ENCODE measurements at places on chromosomes 1 and 21. TPM values are rescaled to one million over a fixed set of nuclear protein-coding genes. Genes with fewer than 3 reads are reported as not detected.

DNA sequence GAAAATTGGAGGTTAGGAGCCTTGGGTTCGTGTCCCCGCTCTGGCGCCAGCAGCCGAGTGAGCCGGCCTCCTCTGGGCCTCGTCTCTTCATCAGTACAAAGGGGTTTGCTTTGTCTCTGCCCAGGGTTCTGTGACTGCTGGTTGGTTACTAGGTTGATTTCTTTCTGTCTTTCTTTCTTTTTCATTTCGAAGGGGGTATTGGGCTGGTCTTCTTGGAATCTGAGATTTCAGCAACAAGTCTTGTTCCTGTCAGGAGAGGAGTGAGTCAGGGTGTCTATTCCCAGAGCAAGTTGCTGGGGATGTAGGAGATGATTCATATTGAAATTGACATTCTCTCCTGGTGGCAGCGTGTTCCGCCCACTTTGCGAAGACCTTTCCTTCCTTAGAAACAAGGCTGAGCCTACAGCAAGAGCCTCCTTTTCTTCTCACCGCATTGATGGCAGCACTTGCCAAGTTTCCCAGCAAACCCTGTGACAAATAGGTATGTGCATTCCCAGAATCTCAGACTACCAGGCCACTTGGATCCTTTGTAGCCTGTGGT lies 79.2 kb downstream of the MAN1C1 start:
- peak; percentile 86 for DNase-seq

- DNase-seq, result peak; percentile 91
Measured at GRCh38 chr1:15757575-15758342, 836 bp upstream of the FBLIM1 start.

The KIAA1614 gene
- total RNA-seq, result 1.7 TPM

The KCNA2 gene
- 0.48 TPM for total RNA-seq

DNA sequence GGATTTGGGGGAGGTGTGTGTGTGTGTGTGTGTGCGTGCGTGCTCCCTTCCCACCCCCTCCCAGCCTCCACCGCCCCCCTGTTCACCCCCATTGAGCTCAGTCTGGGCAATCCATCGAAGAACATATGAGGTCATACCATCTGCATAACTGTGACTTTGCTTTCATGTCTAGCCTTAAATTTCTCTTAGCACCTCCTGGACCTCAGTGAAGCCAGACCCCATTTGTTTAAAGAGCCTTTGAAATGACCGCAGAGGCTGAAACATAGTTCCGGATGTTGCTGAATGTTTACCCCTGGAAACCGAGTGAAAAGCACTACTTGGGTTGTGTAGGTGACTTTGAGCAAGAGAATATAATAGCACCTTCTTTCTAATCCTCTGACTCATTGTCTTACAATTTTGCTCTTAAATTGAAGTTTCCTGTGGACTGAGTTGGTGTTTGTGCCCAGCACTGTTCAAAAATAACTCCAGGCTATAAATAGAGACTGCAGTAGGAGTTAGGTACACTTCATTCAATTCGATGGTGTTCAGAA lies 75.4 kb downstream of the UBE4B start:
- peak; percentile 92 for DNase-seq

DNA sequence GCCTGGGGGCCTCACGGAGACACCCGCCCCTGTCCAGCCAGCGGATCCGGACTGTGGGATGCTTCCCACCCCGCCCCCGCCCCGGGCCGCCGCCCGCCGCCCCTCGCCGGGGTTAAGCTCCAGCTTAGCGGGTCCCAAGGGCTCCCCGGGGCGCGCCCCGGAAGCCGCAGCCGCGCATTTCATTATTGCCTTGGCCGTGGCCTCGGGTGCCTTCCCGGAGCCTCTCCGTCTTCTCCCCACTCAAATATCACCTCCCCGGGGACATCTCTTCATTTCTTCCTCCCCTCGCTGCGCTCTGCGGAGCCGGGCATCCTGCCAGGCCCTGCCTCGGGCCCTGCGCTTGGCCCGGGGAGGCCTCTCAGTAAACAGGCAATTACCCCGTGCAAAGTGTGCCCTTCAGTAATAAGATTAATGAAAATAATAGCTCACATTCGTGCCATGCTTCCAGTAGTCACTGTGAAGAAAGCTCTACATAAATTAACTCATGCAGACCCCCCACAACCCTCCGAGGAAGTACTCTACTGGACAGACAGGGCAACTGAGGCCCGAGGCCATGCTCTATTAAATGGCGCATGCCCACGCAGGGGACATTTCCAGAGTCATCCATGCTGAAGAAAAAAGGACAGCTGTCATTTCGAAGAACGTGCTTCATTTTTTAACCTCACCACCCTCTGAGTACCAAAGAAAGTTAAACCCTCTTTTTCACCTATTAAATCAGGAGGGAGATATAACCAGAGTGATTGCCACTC lies 49.9 kb upstream of the LAPTM5 start:
- peak; percentile 80 for DNase-seq

- no peak for DNase-seq
Measured at GRCh38 chr1:74596717-74597116, 76.9 kb downstream of the ERICH3 start.

The STUM gene
- total RNA-seq, result not detected

The FUBP1 gene
- 72.6 TPM for total RNA-seq

The FAM167B gene
- total RNA-seq, result not detected

GRCh38 chr1:55893155-55893554 lies 678.0 kb upstream of the USP24 start:
- DNase-seq, result peak; percentile 70

The PHLDA3 gene
- 6.4 TPM for total RNA-seq

GRCh38 chr1:60982539-60982938 lies 99.8 kb upstream of the NFIA start:
- DNase-seq, result no peak

DNA sequence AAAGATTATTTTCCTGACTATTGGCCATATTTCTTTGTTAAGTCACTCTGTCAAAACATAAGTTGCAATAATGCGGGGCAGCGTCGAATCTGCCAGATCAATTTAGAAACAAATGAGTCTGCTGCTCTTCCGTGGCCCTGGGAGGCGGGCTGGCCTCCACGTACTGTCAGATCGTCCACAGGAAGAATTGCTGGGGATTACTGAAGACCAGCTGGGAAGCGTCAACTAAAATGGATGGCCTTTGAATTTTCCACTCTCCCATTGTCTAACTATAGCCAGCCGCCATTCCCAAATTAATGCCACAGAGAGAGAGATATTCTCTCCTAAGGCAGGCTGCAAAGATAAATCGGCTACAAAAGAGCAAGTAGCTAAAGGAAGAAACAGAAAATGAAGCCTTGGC lies 560.2 kb downstream of the SMYD3 start:
- DNase-seq, result no peak

DNA sequence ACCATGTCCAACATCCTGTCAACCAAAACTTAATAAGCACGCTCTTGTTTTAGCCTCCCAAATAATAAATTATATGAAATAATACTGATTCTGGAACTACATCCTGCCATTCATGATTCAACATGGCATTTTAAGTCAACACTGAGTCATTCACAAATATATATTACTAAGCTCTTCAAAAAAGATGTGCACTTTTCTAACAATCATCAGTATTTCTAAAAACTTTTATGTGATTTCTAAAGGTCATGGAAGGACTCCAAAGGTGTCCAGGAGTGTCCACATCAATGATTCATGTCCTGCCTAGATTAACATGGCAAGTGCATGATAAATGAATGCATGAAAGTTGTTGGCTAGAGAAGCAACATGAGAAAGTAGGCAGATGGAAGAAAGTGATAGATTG lies 51.6 kb downstream of the NEGR1 start:
- peak; percentile 41 for DNase-seq

DNA sequence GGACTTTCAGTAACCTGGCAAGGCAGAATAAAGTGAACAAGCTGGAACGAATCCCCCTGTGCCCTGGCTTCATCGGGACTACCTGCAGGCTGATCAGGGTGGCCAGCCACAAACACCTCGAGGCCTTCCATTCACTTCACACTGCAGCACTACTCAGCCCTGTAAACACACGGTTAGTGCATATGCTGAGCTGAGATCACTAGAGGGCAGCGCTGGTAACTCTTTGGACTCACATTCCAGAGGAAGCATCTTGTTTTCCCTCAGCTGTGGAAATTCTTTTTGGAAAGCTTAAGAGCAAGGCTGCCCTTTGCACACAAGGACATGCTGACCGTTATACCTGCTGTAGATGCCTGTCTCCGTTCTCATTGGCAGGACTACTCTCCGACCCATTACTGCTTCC lies 32.1 kb downstream of the PCSK9 start:
- peak; percentile 45 for DNase-seq

The ALG14 gene
- 9.5 TPM for total RNA-seq

The RPRD2 gene
- total RNA-seq, result 10.3 TPM

GRCh38 chr21:34959607-34960006 lies 89.5 kb downstream of the RUNX1 start:
- no peak for DNase-seq

GRCh38 chr1:31705080-31705866 lies 1.5 kb upstream of the COL16A1 start:
- DNase-seq, result peak; percentile 65

DNA sequence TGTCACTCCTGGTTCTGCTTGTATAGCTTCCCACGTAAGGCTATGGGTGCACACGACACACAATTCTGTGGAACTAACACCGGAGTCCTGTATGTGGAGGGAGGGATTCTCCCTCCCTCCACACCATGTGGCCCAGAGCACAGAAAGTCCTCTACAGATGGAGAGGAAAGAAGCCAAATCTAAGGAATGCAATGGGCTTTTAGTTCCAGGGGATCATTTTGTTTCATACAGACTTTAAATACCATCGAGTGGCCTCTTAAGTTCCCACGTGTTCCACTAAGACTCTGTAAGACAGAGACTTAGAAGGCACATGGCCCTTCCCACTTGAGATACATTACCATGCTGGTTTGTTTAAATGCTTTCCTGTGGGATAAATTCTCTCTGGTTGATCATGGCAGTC lies 156.0 kb downstream of the TGFB2 start:
- DNase-seq, result no peak

GRCh38 chr1:1591452-1591851 lies 8.5 kb downstream of the FNDC10 start:
- peak; percentile 31 for DNase-seq

- no peak for DNase-seq
Measured at GRCh38 chr21:16742131-16742641, 770.7 kb upstream of the CXADR start.

DNA sequence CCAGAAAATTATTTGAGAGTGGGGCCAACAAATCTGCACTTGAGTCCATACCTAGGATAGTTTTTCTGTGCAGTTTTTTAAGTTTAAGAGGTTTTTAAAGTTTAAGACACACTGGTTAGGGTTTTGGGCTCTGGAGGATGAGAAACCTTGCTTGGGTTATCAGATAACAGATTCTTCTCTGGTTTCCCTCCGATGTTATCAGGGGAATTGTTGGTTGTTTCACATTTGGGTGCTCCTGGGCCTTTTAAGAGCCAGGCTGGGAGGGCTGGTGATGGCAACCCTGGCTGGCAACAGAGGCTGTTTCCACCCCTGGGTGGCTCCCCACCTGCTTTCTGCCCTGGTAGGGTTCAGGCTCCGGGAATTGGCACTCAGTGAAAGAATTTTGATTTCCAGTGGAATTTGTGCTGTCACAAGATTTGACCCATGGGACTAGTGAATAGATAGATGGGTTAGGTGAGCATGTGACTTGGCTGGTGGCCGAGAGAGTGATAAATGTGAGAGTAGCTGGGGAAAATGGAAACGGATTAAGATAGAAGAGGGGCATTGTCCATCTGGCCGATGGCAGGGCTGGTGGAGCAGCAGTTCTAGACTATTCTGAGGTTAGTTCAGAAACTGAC lies 14.8 kb downstream of the VANGL1 start:
- DNase-seq, result no peak

The CTPS1 gene
- total RNA-seq, result 23.5 TPM

The PLA2G2D gene
- not detected for total RNA-seq

- no peak for DNase-seq
Measured at GRCh38 chr1:99331083-99331482, 66.8 kb downstream of the PLPPR4 start.

- DNase-seq, result no peak
Measured at GRCh38 chr1:206878456-206878855, 13.0 kb downstream of the IL20 start.

- no peak for DNase-seq
Measured at GRCh38 chr1:31985430-31985829, 28.2 kb upstream of the KHDRBS1 start.

GRCh38 chr1:183859831-183860230 lies 54.9 kb downstream of the RGL1 start:
- no peak for DNase-seq

DNA sequence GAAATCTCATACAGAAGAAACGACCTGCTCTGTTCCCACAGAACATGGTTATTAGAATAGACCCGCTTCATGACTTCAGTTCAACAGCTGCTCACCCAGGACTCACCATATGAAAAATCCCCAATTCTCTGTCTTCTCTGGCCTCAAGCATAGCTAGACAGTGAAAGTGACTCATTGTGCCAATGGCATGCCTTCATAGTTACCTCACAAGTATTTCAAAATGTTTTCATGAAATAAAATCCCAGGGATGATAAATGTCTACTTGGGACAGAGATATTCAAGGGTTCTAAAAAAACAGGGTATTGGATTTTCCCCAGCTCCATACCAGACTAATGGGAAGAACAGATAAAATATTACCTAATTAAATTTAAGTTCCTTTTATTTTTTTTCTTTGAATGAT lies 82.3 kb downstream of the NOTCH2 start:
- peak; percentile 88 for DNase-seq

The TRNP1 gene
- total RNA-seq, result 4.6 TPM

All from RPMI7951 (cell line).